ENCODE measurements at places on chromosomes 11 and 22. TPM values are rescaled to one million over a fixed set of nuclear protein-coding genes. Genes with fewer than 3 reads are reported as not detected.

GRCh38 chr11:35073691-35074419, 65.1 kb upstream of the CD44 start:
- DNase-seq: no peak

CD3D gene
- 0.35 TPM for polyA plus RNA-seq

DNA sequence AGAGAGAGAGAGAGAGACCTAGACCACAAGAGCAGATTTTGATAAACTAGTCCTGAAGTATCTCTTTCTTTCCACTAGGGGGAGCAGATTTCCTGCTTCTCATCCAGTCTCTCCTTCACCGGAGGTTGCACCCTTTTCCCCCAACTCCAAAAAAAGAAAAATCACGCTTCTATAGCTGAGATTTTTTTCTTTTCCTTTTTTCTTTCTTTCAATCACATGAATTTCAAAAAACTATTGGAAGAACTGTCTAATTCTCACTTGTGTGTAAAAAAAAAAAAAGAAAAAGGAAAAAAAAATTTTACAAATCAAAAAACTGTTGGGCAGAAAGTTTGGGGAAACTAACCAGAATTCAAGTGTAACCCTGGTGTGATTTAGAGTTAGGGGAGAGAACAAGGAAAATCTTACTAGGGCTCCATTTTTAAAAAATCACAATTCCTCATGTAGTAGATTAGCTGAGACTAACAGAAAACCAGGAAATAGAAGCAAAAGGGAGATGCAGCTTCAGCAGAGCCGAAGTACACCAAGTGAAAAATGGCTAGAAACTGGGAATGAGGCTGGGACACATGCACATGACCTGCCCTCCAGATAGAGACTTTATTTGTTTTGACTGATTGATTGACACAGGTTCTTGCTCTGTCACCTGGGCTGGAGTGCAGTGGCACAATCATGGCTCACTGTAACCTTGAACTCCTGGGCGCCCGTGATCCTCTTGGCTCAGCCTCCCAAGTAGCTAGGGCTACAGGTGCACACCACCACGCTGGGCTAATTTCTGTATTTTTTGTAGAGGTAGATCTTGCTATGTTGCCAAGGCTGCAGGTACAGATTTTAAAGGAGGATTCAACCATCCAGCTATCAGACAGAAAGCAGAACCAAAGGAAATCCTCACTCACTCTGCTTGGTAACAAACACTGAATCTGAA, 27.1 kb downstream of the SDHD start:
- no peak for DNase-seq

DNA sequence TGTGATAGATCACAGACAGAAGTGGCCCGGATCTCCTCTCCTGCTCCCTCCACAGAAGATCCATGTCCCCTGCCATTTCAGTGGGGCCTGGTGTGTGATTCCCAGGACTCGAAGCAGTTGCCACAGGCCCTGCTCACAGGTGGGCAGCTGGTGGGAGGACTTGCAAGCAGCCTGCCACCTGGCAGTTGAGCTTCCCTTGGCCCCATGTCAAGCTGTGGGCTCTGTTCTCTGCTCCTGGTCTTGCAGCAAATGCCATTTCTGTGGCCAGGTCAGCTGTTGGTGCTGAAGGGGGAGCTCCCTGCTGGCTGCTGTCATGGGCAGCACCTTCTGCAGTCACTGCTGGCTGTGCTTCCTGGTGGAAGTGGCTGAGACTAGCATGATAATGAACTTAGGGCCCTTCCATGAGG, 59.1 kb upstream of the SLC22A12 start:
- DNase-seq: no peak

DNA sequence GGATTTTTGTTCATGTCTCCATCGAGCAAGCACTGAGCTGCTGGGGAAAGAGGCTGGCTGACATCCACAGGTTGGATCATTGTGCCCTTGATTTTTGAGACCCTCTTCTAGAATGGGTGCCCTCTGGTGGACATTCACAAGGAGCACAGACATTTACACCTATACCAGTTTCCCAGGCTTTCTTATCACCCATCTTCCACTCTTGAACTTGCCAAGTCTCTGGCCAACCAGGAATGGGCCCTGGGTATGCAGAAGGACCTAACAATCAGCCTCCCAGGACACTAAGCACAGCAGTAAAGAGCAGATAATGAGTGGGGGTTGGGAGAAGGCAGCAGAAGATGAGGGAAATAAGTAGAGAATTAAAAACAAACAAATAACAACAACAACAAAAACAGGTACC, 5.7 kb upstream of the INTS4 start:
- DNase-seq: no peak

DNA sequence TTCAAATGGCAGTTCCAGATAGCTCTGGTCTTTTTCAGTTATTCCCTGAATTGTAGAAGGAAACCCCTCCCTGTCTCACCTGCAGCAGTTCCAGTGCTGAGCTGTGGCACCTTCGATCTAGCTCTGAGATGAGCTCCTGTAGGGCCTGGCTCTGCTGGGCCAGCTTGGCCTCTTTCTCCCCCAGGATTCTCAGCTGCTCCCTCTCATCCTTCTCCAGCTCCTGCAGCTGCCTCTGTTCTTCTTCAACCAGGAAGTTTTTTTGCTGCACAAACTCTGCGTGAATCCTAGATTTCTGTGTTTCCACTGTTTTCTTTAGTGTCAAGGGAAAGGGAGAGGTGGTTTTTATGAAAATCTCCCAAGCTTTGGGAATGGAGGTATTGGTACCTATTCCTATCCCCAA, 5.3 kb downstream of the TRIM21 start:
- DNase-seq: no peak

DNA sequence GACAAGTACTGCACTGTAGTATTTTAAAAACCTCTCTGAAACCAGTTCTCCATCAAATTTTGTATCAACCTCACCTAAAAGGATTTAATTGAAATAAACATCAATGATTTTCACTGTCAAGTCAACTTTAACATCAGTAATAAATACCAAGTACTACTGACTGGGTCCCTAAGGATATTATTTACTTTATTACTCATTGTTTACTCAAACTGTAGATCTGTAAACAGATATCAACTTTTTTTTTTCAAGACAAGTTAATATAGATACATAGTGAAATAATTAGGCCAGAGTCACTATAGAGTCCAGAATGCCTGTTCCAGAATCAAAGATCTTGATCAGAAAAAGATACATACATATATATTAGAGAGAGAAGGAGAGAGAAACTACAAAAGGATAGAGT, 1.6 kb downstream of the RNF141 start:
- no peak for DNase-seq

DNA sequence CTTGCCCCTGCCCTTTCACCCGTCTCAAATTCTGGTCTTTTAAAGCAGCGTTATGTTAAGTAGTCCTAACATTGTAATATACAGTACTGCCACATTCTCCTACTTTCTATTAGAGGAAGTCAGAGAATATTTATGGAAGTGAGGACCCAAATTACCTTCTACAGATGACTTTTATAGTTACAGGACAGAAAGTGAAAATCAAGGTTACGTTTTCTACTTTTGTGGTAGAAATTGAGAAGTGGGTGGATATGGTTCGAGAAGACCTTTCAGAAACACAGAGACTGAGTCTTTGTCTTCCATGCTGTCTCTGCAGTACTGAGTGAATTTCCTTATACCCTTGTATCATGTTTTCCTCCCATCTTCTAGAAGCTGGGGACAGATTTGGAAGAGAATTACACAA, 17.1 kb downstream of the SC5D start:
- no peak for DNase-seq
